ENCODE measurements at places on chromosomes 4 and X.

DNA sequence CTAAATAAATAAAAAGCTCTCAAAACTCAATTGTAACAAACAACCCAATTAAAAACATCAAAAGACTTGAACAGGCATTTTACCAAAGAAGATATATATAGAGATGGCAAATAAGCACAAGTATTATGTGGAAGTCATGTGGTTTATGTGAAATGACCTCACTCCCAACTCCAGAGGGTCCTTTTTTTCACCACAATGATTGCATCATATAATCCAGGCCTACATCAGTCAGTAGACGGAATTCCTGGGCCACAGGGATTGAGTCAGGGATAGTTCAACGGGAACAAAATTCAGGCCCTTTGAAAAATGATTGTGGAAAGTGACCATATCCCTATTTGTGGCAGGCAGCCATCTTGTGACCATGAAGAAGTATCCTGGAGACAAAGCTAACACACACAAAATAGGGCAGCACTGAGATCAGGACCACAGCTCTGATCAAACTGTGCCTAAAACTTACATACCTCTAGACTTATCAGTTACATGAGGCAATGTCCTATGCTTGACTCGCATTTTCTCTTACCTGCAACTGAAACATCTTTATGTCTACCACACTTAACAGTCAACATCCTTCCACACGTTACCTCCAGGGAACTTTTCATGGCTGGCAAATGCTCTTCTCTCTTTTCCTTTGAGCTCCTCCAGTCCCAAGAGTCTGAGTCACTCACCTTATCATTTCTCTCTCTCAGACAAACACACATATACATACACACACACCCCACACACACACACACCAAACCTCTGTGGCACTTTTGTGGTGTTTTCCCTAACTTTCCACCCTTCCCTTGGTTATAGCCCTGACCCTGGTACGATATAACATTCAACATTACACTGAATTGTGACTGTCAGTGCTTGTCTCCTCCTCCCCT lies 113.5 kb downstream of the PHF8 start:
- DNase-seq = no peak

GRCh38 chr4:72974694-72975487 lies 94.6 kb downstream of the COX18 start:
- DNase-seq = no peak

DNA sequence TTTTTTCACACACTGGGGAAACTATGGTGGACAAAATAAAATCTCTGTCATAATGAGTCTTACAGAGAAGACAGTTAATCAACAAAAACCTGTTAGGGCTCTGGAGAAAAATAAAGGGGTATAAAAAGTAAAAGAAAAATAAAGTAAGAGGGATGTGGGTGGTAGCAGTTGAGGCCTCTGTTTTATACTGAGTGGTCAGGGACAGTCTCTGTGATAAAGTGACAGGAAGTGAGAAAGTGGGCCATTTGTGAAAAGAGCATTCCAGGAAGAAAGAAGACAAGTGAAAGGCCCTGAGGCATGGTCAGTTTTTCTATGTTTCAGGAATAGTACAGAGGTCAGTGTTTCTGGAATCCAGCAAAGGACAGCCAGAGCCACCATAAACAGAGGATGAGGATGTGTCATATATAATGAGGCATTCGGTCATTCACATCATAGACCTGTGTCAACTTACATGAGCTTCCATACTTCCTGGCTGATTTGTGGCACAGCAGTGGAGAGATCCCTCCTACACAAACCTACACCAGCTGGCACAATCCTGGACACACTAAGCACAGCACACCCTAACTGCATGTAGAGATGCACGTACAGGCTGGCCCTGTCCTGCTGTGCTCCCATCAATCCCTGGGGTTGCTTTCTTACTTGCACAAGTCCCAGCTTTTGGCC lies 64.4 kb upstream of the NAP1L5 start:
- DNase-seq = no peak

- no peak for DNase-seq
These were observed 178.9 kb downstream of the ARAP2 start for GRCh38 chr4:36065274-36065871.

- DNase-seq = no peak
These were observed 108.7 kb upstream of the JADE1 start for GRCh38 chr4:128700659-128701350.
